Activated CD4-positive, CD25-positive, alpha-beta regulatory T cell (primary cell): ENCODE measurements at places on chromosomes 16 and 17.

DNA sequence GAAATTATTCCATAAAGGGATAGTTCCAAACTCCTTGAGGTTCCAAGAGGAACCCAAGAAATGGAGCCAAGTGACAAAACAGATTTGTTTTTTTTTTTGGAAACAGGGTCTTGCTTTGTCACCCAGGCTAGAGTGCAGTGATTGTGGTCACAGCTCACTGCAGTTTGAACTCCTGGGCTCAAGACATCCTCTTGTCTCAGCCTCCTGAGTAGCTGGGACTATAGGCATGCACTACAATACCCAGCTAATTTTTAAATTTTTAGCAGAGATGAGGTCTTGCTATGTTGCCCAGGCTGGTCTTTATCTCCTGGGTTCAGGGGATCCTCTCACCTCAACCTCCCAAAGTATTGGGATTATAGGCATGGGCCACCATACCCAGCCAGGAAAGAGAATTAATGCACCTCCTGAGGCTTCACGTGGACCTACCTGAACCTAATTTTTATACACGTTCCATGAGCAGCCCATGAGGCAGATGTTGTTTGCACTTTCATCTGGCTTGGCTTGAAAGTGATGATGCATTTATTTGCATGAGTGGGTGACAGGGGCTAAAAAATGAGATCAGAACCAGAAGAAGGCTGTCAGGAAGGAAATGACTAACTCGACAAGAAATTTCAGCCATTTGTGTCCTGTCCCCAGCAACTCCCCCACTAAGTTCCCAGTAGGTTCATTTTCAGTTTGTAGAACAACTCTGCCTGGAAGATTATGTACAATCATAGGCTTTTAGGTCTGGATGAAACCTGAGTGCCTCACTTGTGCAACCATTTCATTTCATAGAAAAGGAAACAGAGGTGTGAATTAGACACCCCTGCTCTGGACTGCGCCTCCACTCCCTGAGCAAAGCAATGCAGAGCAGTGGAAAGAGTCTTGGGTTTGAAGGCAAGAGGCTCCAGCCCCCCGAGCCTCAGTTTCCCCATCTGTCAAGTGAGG lies 10.3 kb upstream of the IRF8 start:
- no peak for DNase-seq

- DNase-seq = peak; percentile 95
These were observed at the start of gene LMF1 for GRCh38 chr16:970766-971581. Gene LMF1, minus strand, starts transcription at chr16:970984. Its CDS starts 4 bp downstream, at chr16:970980.

DNA sequence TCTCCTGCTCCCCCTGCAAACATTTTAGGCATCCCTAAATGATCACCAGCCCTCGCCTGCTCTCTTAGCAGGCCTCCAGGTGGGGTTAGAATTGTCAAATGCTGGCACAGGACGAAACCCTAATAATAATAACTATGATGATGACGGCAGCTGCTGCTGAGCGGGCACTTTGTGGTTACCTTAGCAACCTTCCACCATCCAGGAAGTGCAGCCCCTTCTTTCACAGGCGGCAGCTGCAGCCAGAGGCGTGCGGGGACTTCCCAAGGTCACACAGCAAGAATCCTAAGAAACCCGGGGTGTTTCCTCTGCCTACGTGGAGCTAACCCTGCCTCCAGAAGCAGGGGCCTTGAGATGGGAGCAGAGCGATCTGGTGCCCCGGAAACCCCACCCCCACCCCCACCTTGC lies 22.4 kb upstream of the EIF1 start:
- DNase-seq = peak; percentile 52

DNA sequence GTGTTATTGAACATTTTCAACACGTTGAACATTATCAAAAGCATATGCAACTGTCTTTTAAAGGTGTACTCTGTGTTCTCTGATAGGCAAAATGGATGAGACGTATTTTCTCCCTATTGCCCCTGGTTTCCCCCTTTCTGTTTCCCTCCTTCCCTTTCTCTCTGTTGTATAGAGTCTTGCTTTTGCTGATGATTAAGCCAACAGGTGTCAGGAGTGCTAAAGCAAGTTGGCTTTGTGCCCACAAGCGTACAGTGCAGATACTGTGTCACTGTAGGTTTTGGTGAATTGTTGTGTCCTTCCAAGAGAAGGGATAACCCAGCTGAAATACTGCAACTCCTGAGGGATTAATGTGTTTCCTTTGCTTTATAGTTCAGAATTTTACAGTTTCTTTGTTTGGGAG lies 74.4 kb downstream of the COX10 start:
- no peak for DNase-seq

GRCh38 chr17:27669850-27670249 lies 38.9 kb downstream of the LGALS9 start:
- DNase-seq = no peak

GRCh38 chr16:86029131-86029741 lies 130.3 kb downstream of the IRF8 start:
- no peak for DNase-seq

GRCh38 chr16:80946481-80946880 lies 60.2 kb downstream of the CMC2 start:
- DNase-seq = no peak

- no peak for DNase-seq
These were observed 4.6 kb downstream of the GP2 start for GRCh38 chr16:20322696-20323095.

DNA sequence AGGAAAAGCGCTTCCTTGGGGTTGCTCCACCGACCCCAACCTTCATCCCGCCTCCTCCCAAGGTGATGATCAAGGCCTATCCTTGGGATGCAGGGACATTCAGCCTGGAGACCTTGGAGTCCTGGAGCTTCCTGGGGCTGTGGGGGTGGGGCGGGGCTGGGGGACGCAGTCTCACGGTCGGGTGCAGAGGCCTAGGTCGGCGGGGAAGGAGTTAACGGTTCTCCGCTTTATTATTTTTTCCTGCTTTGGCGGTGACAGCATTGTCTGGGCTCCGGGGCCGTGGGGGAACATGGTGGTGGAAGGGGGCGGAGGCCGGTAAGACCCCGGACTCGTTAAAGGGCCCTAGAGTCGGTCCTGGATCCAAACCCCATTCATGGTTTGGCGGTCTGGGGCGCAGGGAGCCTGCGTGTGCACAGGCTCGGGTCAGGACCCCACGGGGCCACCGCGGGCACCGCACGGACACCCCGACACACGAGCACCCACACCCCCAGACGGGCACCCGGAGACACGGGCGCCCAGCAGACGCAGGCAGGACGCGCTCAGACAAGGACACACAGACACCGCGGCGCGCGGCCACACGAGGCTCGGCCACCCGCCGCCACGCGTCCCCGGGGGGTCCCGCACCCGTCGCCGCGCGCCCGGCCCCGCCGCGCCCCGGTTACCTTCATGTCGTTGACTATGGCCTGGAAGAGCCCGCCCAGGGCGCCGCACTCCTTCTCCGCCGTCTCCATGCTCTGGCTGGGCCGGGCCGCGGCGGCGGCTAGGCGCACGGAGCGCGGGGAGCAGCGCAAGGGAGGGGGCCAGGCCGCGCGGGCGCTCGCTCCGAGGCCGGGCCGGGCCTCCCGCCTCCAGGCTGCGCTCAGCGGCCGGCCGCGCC lies 554 bp downstream of the MTSS2 start:
- no peak for DNase-seq

- no peak for DNase-seq
These were observed 203.0 kb upstream of the TNRC6C start for GRCh38 chr17:77755410-77755963.

DNA sequence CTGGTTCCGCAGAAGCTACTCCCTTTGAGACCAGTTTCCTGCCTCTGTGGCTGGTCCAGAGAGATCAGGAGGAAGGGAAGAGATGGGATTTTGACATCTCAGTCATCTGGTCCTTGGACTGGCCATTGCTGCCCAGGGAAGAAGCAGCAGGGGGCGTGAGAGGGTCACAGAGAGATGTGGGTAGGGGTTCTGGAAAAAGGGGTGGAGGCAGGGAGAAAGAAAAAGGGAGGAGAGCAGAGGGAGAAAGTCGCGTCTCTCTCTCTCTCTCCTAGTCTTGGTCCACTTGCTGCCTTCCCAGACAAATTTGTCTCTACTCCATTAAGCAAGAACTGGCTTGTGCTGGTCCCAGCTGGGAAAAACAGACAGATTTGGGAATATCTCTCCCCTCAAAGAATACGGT lies 4.4 kb downstream of the SHBG start:
- DNase-seq = no peak

DNA sequence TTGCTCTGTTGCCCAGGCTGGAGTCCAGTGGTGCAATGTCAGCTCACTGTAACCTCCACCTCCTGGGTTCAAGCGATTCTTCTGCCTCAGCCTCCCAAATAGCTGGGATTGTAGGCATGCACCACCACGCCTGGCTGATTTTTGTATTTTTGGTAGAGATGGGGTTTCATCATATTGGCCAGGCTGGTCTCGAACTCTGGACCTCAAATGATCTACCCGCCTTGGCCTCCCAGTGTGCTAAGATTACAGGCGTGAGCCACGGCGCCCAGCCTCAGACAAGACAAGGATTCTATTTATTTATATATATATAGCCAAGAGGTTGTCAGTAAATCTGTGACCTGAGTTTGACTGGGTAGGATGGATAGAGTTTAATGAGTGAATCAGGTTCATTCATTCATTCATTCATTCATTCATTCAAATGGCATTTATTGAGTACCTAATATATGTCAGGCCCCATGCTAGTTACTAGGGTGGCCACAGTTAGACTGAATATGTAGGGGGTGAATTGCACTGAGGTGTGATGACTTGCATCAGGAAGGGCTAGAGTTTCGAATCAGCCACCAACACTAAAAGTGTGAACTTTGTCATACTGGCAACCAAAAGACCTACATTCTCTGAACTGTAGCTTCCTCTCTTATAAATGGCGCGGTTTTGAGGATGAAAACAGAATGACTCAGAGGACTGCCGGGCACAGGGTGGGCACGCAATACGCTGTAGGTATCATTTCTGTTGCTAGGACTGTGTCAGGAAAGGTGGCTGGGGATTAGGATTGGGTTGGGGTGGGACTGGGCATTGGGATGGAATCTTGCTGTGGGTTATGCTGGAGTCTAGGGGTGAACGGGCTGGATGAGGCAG lies 37.8 kb downstream of the ITGAE start:
- no peak for DNase-seq

- DNase-seq = no peak
These were observed 179.9 kb downstream of the RBFOX1 start for GRCh38 chr16:7512503-7512902.

GRCh38 chr16:56197192-56197992 lies 6.1 kb downstream of the GNAO1 start:
- DNase-seq = no peak

DNA sequence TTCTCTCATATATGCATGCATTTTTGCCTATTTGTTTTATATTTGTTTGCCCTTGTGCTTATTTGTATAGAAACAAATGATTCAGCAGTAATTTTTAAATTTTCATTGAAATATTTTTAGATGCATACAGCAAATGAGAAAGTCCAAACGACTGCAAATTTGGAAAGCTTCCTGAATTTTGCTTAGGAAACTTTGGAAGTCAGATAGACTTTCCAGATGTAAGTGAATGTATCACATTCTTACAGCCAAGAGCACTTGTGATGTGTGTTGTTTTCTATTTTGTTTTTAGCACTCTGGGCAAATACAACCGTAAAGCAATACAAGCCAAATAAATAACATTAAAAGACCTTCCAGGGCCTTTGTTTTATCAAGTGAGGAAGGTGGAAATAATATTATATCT lies 680.8 kb upstream of the CDH8 start:
- no peak for DNase-seq

DNA sequence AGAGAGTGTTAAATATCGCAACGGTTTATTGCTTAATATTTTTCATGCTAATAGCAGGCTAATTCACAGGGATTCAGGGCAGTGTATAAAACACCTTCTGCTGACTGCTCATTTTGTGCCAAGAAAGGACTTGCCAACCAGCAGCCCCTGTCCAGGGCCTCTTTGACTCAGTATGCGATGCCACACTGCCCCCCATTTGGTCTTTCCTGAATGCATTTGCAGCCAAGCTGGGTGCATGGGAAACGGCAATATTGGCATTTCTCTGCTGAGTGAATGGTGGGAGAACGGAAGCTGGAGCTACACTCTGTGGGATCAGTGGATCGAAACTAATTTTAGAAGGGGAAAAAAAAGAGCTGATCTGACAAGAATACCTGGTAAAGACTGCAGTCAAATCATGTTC lies 152.9 kb upstream of the C16orf82 start:
- DNase-seq = no peak

- no peak for DNase-seq
These were observed 40.7 kb upstream of the SLC6A2 start for GRCh38 chr16:55615071-55615470.

DNA sequence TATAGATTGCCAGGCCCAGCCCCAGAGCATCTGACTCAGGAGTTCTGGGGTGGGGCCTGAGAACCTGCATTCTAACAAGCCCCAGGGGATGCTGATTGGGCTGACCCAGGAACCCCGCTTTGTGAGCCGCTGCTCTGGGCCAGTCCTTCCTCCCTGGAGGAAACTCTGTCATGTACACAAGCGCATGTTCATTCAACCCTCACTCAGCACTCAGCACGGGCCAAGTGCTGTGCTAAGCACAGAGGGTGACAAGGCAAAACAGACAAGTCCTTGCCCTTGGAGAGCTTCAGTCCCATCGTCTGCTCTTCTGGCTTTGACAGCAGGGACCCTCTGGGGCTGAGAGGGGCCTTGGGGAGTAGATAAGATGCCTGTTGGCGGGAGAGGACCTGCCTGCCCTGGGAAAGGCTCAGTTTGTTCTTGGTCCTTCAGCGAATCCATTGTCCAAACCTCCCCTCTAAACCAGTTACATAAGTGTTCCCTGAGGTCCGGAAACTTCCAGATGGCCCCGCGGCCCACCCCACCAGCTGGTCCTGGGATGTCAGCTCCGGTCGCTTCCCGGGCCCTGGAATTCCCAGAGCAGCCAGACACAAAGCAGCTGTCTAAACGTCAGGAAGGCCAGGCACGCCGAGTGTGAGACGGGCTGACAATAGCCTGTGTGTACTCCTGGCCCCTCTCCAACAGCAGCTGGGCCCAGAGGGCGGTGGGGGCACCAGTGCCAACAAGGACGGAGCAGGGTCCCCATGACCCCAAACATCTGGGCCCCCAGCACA lies 88.8 kb downstream of the ZDHHC7 start:
- no peak for DNase-seq

GRCh38 chr16:14681115-14681514 lies 13.0 kb downstream of the PLA2G10 start:
- DNase-seq = no peak

- DNase-seq = no peak
These were observed 3.6 kb downstream of the CDC6 start for GRCh38 chr17:40291281-40291664.

GRCh38 chr17:72534265-72534664 lies 413.4 kb downstream of the SOX9 start:
- no peak for DNase-seq

DNA sequence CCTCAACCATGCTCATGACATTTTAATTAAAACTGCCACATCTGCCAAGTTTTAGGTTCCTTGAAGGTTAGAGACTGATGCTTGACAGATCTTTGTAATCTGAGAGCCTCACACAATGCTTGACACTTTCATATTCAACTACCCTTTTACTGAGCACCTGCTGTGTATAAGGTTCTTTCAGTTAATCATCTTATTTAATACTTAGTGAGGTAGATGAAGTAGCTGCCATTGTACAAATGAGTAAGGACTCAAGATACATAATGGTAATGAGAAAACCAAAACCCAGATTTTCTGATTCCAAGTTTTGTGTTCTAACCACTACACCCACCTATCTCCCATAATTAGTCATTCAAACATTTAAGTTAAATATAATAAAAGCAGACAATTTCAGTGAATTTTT lies 35.4 kb upstream of the ARL6IP1 start:
- no peak for DNase-seq
